ENCODE measurements at places on chromosomes 12 and 14. TPM values are rescaled to one million over a fixed set of nuclear protein-coding genes. Genes with fewer than 3 reads are reported as not detected.

ENO2 gene
- total RNA-seq: 29.6 TPM

RFX4 gene
- total RNA-seq: not detected

PZP gene
- total RNA-seq: 0.34 TPM

SMCO2 gene
- not detected for total RNA-seq

GPR135 gene
- 6.5 TPM for total RNA-seq

DPY19L2 gene
- total RNA-seq: 28.9 TPM

TBX3 gene
- total RNA-seq: 251 TPM

BAZ2A gene
- 141 TPM for total RNA-seq

WSCD2 gene
- 43.7 TPM for total RNA-seq

OR4L1 gene
- total RNA-seq: not detected

POTEM gene
- total RNA-seq: not detected

GPRC5A gene
- 26.2 TPM for total RNA-seq

DNA sequence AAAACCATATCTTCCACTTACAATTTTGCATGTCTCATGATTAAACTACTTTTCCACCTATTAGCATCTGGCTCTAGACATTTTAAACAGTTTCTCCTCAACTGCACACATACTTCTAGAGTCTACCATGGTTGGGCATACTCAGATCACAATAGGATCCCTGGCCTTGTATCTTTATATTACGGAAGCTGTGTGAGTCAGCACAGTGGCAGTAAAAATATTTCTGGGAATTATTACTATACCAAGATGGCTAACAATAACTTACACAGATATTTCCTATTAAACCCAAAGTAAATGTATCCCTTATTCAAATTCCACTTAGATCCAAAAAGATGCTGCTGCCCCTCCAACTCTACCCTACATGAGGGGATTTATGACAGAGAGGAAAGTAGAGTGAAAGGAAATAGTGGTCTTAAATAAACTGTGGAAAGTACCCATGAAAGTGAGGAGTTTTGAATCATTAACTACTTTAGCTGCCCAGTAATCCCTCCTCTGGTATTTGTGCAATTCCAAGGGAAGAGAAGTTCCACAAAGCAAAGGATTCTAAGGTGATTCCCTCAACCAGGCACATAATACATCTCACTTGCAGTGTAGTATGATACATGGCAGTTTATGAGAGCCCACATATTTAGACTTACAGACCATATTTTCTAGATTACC, 14.0 kb upstream of the CPSF6 start:
- no peak for DNase-seq

DNA sequence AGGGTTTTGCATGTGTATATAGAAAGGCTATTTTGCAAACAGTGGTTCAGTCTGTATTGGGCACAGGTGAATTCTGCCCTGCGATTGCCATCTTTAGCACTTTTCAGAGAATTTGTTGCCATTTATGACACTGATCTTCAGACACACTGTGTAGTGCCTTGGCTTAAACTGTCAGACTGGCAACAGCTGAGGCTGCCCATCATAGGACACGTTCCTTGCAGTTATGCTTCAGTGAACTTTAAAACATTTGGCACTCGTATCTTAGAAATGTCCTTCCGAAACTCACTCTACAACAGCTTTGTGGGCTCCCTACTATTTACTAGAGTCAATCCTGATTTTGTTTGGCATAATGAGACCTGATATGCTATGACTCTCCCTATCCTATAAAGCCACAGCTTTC, 29.1 kb downstream of the AP5M1 start:
- DNase-seq: no peak

DNA sequence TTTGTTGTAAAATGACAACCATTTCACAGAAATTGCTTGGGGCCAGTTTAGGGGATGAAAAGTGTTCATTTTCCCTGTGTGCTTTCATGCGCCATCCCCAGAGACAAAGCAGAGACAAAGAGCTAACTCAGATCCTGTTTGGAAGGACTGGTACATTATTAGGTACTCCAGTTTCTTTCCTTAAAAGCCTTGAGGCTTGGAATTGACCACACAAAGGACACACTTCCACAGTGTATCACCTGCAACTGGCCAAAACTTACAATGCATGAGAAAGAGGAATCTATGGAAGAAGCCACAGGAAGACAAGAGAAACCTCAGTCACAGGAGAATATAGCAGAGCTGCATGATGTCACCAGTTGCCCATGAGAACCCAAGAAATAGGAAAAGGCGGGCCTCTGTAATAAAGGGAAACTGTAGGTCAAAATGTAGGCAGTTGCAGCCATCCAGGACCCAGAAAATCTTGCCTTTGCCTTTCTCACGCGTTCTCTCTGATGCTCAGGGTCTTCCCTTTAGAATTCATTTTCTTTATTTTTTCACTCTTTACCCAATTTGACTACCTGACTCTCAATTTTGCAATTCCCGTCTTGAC, 339.0 kb downstream of the RMST start:
- no peak for DNase-seq

- DNase-seq: no peak
Measured at GRCh38 chr12:118064608-118065007, 3.6 kb upstream of the WSB2 start.

DNA sequence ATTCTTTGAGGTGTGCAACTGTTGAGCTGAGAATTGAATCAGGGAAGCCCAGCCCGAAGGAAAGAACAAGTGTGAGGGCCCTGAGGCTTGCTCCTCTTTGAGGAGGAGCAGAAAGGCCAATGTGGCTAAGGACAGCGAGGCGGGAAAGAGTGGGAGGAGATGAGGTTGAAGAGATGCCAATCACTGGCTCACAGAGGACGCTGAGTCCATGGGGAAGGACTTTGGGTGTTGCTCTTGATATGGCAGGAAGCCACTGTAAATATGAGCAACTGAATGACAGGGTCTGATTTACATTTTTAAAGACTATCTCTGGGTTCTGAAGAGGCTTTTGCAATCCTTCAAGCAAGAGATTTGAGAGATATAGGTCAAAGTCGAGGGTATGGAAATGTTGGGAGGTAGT, 3.3 kb upstream of the APPL2 start:
- DNase-seq: no peak

DNA sequence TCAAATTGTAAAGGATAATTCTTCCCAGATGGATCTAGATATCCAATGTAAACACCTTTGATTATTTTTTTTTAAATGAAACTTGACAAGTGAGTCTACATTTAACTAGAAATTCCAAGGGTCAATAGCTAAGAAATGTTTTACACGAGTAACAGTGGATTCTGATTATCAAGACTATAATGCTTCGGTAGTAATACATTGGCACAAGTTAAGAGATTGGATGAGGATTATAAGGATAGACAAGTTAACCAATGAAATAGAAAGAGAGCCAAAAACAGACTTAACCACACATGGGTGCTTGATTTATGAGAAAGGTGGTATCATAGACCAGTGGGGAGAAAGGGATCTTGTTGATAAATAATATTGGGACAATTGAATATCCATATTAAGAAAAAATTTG, 40.3 kb upstream of the PCED1B start:
- no peak for DNase-seq

DNA sequence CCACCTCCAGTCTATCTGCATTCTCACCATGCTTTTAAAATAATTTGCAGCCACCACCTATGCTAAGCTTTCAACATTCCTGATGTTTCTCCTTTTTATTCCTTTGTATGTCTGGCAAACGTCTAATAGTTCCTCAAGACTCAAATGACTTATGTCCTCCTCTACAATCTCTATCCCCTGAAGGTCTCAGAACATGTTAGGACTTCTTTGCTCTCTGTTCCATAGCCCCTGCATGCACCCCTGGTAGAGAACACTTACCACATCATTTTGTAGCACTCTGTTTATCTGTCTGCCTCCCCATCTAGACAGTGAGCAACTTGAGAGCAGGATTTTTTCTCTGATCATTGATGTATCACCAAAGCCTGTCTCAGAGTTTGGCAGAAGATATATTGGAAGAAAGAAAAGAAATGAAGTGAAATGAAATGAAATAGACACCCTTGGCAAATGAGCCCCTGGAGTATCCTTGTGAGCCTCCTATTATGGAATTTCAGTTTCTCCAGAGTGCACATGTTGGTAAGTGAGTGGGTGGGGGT, 1231.2 kb upstream of the FLRT2 start:
- no peak for DNase-seq

- DNase-seq: no peak
Measured at GRCh38 chr12:18057051-18057450, 32.9 kb downstream of the RERGL start.

DNA sequence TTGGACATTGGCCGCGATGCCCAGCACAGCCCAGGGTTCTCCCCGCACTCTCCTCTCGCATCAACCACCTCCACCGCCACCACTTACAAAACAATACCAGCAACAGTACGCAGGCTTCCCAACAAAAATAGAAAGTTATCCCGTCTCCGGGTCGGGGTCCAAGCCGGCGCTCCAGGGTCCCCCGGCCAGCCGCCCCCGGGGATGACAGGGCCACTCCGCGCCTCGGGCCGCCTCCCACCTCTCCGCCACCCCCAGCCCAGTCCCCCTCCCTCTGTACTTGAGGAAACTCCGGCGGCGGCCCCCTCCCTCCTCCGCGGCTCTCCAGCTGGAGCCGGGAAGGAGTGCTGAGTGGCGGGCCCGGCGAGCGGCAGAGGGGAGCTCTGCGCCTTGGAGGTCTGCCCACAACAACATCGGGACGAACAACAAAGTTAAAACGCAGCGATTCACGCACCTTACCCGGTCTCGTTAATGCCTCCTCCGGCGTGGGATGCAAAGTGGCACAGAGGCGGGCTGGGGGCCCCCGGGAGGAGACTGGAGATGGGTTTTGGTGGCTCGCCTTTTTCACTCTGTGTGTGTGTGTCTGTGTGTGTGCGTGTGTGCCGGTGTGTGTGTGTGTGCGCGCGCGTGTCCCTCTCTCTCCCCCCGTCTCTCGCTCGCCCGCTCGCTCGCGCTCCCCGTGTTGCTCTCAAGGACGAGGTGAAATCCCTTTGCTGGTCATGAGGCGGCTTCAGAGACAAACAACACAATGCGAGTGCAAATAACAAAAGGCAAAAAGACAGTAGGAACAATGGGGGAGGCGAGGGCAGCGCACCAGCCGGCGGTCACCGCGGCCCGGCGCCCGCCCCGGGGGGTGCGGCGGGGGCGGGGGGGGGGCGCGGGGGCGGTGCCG, 386.8 kb downstream of the BCAT1 start:
- DNase-seq: peak; percentile 65

- DNase-seq: no peak
Measured at GRCh38 chr12:114696443-114697242, 12.7 kb upstream of the TBX3 start.

GRCh38 chr12:42669553-42669952, 80.0 kb upstream of the PRICKLE1 start:
- DNase-seq: no peak

- peak; percentile 22 for DNase-seq
Measured at GRCh38 chr14:72611506-72611905, 282.4 kb downstream of the DPF3 start.

DNA sequence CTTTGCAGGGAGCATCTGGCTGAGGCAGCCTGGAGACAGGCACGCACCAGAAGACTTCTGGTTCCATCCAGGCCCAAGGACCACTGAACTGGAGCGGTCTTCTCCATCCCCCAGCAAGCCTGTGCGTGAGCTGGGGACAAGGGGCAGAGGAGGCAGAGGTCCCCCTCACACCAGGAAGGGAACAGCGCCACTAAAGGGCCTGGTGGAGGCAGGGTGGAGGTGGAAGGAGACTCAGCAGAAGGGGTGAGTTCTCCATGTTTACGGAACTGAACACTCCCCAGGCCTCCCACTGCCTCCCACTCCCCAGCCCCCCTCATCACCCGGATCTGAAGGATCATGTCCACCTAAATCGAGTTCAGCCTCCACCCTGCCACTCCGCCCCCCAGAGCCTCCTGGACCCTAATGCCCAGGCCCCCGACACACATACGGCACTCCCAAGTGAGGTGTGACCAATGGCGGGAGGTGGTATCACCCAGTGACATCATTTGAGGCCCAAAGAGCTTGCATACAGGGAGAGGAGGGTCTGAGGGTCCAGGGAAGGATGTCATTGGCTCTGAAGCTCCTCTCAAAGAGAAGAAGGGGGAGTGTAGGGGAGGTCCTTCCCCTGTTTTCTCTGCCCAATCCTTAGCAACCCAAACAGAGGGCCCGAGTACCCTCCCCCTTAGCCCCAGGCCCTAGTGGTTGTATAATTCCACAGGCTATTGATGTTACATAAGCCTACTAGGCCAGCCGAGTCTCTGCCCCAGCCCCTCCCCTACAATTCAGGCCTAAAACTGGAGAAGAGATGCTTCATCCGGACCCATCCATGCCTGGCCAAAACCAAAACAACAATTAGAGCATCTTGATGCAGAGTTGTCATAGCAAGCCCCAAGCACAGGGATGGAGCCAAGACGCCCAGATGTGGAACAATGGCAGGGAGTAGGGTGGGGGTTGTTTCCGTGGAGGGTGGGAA, 1.0 kb downstream of the FAIM2 start:
- DNase-seq: no peak

GRCh38 chr12:103671367-103671766, 84.3 kb downstream of the STAB2 start:
- no peak for DNase-seq

DNA sequence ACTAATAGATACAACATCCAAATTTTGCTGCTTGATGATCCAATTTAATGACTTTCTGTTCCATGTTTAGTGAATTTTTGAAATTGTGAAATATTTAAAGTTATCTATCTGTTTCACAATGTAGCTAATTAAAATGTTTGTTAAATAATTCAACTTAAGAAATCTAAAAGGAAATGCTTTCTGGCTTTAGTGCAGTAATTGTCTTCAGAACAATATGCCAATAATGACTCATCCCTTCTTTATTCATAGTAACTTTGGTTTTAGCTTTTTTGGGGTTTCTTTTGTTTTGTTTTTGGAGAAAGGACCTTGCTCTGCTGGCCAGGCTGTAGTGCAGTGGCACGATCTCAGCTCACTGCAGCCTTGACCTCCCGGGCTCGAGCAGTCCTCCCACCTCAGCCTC, 479.2 kb upstream of the RGS6 start:
- no peak for DNase-seq

- no peak for DNase-seq
Measured at GRCh38 chr12:34606749-34607519, 584.6 kb downstream of the ALG10 start.

GRCh38 chr14:31993521-31993951, 83.6 kb upstream of the ARHGAP5 start:
- DNase-seq: no peak

GRCh38 chr14:87387806-87388205, 605.2 kb downstream of the GALC start:
- DNase-seq: no peak

- DNase-seq: no peak
Measured at GRCh38 chr12:123132951-123133619, 17.8 kb downstream of the PITPNM2 start.

DNA sequence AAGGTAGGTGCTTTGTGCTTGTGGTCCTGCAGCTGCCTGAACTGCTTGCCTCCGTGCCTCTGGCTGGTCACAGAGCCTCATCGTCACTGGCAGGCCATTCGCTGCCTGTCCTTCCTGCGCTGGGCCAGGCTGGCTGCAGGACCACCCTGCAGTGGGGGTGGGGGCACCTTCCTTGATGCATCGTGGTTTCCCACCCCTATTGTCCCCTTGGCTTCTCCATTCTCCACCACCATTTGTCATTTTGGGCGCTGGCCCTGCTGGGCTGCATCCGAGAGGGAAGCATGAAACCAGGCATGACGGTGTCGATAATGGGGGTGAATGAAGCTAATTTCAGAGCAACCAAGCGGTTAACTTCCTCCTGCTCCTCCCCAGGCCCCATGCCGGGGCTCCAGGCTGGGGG, 127.7 kb downstream of the NRXN3 start:
- no peak for DNase-seq

Measured in ureter (tissue), 1 donor.